ENCODE measurements at places on chromosomes 11 and 22.

GRCh38 chr11:134542401-134543165 lies 130.5 kb upstream of the B3GAT1 start:
- peak; percentile 95 for DNase-seq

DNA sequence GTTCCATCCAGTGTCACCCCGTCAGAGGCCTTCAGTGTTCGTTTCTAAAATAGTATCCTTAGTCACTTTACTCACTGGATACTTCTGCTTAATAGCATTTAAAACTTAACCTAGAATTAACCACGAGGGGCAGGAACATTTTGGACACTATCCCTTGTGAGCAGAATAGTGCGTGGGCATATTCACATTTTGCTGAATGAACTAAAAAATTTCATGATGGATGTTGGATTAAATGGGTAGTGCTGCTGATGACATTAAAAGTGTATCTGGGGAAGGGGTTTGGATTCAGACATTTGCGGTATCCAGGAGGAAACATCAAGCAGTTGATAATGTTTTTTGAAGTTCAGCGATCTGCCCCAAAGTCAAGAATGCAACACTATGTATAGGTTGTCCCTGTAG lies 750 bp upstream of the NAT10 start:
- peak; percentile 4 for DNase-seq

- DNase-seq: no peak
Measured at GRCh38 chr11:33575311-33575710, 125.3 kb downstream of the C11orf91 start.

GRCh38 chr22:26318975-26319374 lies 110.1 kb upstream of the ASPHD2 start:
- no peak for DNase-seq

DNA sequence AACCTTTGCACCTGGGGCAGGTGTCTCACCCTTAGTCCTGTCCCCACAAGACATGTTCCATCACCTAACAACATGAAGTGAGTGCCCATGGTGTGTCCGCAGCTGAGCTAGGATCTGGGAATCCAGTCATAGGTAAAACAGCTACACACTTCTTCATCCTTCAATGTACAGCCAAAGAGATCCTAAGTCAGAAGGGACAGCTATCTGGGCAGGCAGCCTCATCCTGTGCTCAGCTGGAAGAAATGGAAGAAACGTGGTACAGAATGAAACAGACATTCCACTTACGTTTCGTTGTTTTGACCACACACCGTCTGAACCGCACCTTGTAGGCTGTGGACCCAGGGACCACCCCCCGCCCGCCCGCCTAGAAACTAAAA lies 30.8 kb downstream of the PDGFB start:
- DNase-seq: peak; percentile 26

- DNase-seq: peak; percentile 63
Measured at GRCh38 chr22:19120829-19121630, 1.2 kb downstream of the DGCR2 start.

GRCh38 chr22:35629406-35630216 lies 12.5 kb upstream of the MB start:
- peak; percentile 47 for DNase-seq
